ENCODE measurements at places on chromosomes 6 and 20.

DNA sequence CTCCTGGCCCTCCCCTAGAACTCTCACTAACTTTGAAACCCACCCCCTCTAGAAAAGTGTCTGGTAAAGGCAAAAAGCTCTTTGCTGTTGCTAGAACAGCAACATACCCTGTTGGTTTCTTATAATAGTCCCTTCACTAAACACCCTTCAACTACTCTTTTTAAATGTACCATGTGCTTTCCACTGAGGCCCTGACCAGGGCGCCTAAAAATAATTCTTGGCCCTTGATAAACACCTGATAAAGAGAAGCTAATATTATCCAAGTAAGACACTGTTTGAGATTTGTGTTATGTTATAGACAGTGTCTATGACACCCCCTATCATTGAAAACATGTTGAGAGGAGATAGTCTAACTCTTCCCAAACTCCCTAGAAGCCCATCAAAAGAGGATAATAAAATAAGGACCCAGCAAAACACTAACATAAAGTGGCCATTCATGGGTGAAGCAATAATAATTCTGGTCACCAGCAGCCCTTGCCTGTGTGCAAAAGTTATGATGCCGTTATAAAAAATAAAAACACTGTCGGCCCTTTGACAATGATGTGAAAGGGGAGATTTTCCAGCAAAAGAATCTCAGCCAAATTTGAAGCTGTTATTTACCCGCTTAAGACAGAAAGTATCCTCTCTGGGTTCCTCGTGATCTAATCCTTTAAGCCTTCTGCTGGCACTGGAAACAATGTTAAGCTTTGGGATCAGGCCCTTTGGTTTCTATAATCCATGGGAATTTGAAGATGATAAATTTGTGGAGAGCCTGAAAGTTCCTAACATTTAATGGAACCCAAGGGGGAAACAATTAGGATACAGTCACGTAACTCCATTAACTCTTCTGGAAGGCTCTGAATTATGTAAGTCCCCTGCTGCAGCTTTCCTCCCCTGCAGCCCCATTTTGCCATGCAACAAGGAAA, 122.6 kb upstream of the PLCB4 start:
- no peak for DNase-seq

DNA sequence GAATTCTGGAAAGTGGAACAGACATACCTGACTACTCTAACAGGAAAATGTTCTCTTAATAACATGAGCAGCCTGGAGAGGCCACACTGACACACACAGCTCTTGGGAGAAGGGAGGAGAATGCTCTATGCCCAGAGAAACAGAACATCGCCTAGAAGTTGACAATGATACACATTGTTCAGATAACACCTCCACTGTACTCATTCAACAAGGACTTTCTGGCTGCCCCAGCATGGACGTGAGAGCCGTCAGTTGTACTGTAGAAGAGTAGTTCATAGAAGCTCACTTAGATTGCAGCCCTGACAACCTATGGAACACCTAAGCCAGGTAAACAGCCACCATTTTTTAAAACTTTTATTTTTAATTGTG, 28.9 kb downstream of the BMP7 start:
- DNase-seq: no peak

- DNase-seq: no peak
Measured at GRCh38 chr20:34293119-34293518, 10.0 kb downstream of the AHCY start.

- DNase-seq: no peak
Measured at GRCh38 chr6:111558690-111559187, 46.9 kb downstream of the TRAF3IP2 start.

DNA sequence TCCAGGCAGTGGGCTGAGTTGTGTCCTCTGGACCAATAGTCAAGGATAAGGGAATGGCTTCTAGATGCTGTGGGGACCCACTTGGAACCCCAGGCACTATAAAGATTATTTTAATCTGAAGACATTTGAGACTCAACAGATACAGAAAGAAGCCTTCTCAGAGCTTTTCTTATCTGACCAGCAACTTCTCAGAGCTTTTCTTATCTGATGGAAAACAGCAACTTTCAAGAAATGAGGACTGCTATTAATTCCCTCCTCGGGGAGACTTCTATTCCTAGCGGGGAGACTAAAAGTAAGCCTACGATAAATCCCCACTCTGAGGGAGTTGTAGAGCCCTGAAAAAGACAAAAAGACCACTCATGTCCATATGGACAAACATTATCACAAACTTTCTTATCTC, 160.5 kb downstream of the RNASET2 start:
- DNase-seq: no peak

GRCh38 chr20:50191065-50191543, 474 bp downstream of the CEBPB start:
- DNase-seq: peak; percentile 73

GRCh38 chr20:63574829-63575743, 1.0 kb upstream of the HELZ2 start:
- DNase-seq: no peak

DNA sequence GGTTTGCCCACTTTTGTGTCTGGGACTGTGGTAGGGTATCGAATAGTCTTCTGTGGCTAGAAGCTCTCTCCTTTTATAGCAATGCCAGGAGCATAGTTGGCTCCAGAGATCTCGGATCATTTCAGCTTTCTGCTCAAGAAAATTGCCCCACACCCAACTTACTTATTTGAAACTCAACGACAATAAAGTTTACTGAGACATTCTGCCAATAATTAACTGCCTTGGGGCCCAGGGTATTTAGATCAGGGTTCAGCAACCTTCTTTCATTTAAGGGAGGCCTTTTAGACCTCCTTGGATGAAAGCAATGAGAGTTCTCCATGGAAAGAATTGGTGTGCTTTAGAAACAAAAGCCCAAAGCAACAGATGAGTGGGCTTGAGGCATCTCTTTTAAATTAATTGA, 53.8 kb upstream of the GMPR start:
- no peak for DNase-seq

GRCh38 chr20:8301655-8302054, 169.6 kb downstream of the PLCB1 start:
- no peak for DNase-seq

GRCh38 chr6:149967591-149967990, 3.8 kb downstream of the ULBP1 start:
- no peak for DNase-seq

DNA sequence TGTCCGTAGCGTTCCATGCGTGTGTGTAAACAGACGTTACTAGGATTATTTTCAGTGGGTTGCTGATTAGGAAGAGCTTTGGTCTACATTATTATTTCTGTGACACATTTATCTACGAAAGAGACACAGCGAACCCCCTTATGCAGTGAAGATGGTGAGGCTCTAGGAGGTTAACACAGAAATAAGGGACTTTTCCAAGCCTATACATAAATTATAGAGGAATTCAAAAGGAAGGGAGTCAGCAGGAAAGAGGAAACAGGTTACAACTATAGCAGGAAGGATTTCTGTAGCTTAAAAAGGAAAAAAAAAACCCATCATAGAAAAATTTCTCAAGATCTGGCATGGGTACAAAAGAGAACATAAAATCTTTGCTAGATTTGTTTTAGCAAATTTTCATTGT, 12.9 kb upstream of the RPS6KA2 start:
- no peak for DNase-seq

DNA sequence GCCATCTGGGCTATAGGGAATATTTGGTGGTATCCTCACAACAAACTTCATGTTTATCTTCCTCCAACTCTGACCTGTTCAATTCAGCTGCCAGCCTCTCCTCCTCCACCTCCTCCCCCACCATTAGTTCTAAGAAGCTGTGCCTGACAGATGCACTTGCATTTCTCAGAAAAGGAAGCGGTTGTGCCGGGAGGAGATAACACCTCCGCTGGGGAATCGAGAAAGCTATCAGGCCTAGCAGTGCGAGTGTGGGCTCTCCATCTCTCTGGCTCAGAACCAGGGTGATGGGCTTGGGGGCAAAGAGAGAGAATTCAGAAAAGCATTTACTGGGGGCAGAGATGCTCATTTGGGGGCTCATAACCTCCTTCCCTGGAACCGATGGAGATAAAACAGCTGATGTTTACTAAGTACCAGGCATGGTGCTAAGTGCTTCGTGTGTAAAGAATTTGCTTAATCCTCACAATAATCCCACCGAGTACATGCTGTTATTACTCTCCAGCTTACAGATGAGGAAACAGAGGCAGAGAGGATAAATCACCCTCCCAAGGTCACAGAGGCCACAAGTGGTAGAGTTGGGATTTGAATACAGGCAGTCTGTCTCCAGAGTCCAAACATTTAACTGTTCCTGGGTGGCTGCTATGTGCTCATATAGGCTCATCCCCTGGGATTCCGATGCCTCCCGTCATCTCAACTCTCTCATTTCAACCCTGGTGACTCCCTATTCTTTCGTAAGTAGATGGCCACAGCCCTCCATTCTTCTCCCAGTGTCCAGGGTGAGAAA, 38.3 kb downstream of the COX4I2 start:
- no peak for DNase-seq

DNA sequence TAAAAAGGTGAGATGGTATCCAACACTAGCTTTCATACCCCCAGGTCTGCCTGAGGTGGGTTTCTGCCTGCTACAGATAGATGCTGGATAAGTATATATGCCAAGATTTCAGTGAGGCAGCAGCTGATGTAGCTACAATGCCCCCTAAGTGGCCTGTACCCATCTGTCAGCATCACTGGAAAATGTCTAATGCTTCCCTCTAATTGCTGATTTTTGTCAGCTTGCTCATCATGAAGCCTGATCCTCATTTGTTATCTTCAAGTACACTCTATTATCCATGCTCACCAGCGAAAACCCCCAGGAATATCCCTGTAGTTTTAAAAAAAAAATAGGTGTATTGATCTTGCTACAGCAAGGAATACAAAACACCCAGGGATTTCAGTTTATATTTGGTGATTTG, 32.2 kb downstream of the OPRM1 start:
- no peak for DNase-seq

- peak; percentile 68 for DNase-seq
Measured at GRCh38 chr6:159727717-159728445, 575 bp downstream of the WTAP start.

GRCh38 chr6:14596410-14596809, 478.8 kb downstream of the CD83 start:
- DNase-seq: no peak

GRCh38 chr6:40989204-40990169, 49.5 kb downstream of the UNC5CL start:
- no peak for DNase-seq

GRCh38 chr6:156957931-156958547, 180.9 kb downstream of the ARID1B start:
- DNase-seq: no peak

DNA sequence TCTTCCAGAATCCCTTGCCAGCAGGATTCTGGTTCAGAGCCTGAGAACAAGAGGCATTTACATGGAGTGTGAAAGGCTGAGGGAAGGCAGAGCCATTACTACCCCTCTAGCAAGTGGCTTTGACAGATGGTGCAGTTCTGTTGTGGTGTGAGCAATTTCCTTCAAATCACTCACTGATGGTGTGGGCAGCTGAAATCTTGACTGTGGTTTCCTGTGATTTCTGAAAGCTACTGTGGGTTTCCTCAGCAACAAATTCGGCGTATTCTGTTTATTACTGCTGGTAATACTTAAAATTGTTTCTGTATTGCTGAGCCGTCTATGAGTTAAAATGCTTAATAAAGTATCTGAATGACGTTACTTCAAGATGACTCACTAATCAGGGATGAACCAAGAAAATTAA, 181.5 kb upstream of the TCF21 start:
- peak; percentile 61 for DNase-seq

- no peak for DNase-seq
Measured at GRCh38 chr6:52502306-52503029, 74.4 kb downstream of the TRAM2 start.

DNA sequence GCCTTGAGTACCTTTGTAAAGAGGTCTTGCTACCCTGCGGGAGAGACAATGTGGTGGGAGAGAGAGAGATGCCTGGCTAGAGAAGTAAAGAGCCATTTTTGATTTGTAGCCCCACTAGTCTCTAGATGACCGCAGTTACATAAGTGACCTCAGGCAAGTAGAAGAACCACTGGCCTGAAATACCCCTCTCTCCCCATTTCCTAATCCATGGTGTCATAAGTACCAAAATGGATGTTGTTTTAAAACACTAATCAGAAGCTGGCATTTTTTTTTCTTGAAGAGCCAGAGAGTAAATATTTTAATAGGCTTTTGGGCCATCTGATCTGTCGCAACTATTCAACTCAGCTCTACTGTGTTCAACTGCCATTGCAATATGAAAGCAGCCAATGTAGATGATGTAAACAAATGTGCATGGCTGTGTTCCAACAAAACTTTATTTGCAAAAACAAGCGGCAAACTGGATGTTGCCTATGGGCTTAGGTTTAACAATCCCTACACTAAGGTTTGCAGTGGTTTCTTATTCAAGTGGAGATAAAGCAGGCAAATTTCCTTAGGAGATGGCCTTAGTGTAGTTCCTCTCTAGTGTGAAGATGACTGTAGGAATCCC, 36.5 kb downstream of the RARS2 start:
- no peak for DNase-seq

GRCh38 chr6:90545448-90545847, 41.4 kb downstream of the MAP3K7 start:
- DNase-seq: no peak

- peak; percentile 31 for DNase-seq
Measured at GRCh38 chr20:48538058-48538825, 289.6 kb downstream of the PREX1 start.

- DNase-seq: no peak
Measured at GRCh38 chr20:46332373-46333160, 24.3 kb upstream of the CDH22 start.

DNA sequence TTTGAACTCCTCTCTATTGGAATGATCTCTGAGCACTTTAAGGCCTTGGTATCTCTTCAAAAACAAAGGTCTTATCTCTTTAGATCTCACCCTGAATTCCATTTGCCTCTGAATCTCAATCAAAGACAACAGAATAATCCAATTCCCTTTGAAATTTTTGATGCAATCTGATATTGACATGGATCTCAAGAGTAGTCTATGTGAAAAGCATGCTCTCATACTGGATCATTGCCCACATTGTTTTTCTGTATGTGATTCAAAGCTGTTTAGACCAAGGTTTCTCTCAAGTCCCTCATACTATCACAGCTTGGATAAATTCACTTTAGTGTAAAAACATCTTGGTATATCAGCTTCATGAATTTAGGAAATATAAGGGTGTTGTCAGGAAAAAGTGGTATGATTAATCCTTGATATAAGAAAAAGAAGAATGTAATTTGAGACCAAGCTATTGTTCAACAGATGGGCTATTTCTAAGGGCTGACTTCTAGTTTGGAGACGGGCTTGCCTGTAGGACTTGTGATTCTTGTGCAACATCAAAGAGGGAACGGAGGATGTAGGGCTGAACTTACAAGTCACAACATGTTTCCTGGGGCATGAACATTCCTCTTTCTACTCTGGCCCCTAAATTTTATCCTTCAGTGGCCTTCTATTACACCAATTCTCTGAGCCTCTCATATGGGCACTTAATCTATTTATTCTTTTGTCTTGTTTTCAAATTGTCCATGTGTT, 77.9 kb upstream of the CITED2 start:
- DNase-seq: peak; percentile 18

GRCh38 chr6:5622276-5623005, 361.1 kb downstream of the FARS2 start:
- DNase-seq: no peak

DNA sequence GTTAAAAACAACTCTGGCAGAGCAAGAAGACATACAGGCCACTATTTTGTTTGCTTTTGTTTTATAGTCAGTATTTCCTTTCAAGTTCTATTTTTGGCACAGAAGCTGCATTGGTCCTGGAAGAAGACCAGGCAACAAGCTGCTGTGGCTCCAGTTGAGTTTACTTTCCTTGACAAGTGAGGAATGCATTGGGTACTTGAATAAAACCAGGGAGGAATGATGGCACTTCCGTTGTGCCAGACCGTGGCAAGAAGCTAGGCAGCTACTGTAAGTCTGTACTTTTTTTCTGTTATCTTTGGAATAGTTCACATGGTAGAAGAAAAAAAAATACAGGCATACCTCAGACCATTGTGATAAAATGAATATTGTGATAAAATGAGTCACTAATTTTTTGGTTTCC, 66.3 kb downstream of the NCOA3 start:
- DNase-seq: peak; percentile 72
